ENCODE measurements at places on chromosomes 3 and 15. TPM values are rescaled to one million over a fixed set of nuclear protein-coding genes. Genes with fewer than 3 reads are reported as not detected.

The ADIPOQ gene
- not detected for total RNA-seq

The GREM1 gene
- total RNA-seq, result not detected

The FGF7 gene
- total RNA-seq, result 0.12 TPM

The NEK10 gene
- total RNA-seq, result 0.49 TPM

The C3orf18 gene
- 14.2 TPM for total RNA-seq

The CLSTN2 gene
- total RNA-seq, result not detected

The MASP1 gene
- not detected for total RNA-seq

All from B cell (primary cell).